ENCODE measurements at places on chromosomes 11 and 22. TPM values are rescaled to one million over a fixed set of nuclear protein-coding genes. Genes with fewer than 3 reads are reported as not detected.

DNA sequence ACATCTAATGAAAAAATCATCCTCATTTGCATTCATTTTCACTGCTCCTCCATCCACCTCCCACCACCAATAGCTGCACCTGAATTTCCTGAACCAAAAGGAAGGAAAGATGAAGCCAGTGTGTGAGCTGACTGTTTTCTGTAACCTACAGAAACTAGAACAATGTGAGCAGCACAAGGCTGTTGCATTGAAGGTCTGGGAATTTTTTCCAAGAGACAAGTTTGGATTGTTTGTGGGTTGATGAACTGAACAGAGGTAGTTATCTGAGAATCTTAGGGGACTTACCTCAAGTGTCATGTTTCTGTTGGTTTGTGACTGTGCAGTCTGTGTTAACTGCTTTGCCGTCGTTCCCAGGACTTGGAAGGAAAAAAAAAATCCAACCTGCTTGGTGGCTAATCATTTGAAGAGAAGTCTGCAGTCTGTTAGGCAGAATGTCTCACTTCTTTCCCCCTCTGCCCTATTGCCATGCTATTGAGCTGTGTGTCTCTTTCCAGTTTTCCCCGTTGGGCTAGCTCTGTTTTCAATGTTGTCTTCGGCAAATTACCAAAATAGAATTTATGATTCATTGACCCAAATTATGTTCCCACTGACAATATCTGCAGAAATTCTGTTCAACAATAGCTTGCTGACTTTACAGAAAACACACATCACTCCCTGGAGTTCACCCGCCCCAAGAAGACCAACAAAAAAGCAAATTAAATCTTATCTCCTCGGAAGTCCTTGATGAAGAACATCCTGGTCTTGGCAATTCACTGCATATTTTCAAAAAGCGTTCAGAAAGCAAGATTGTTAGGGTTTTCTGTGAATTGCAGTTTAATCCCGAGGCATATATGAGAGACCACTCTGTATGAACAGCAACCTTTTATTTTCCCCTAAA, 76.0 kb downstream of the SC5D start:
- peaks cover 3% of the 10 kb centered on the region for H3K27me3 ChIP-seq
- peaks cover 51% of the 10 kb centered on the region for H3K4me1 ChIP-seq
- no peak overlapping the region for H3K4me3 ChIP-seq
- DNase-seq, result no peak
- H3K36me3 ChIP-seq, result no peaks in the 10 kb centered on the region

GRCh38 chr11:6251120-6251733, 8.4 kb upstream of the CCKBR start:
- H3K36me3 ChIP-seq, result no peaks in the 10 kb centered on the region
- peak; percentile 89 for DNase-seq
- peaks cover 8% of the 10 kb centered on the region for H3K4me1 ChIP-seq
- H3K27ac ChIP-seq, result no peak overlapping the region
- H3K27me3 ChIP-seq, result peaks cover 4% of the 10 kb centered on the region

JHY gene
- 1.4 TPM for total RNA-seq

- H3K36me3 ChIP-seq, result no peaks in the 10 kb centered on the region
- DNase-seq, result peak; percentile 89
- H3K27ac ChIP-seq, result no peak overlapping the region
- peaks cover 21% of the 10 kb centered on the region for H3K27me3 ChIP-seq
- H3K4me3 ChIP-seq, result no peak overlapping the region
Observed at GRCh38 chr22:37077802-37078448, 26.4 kb downstream of the KCTD17 start.

DNA sequence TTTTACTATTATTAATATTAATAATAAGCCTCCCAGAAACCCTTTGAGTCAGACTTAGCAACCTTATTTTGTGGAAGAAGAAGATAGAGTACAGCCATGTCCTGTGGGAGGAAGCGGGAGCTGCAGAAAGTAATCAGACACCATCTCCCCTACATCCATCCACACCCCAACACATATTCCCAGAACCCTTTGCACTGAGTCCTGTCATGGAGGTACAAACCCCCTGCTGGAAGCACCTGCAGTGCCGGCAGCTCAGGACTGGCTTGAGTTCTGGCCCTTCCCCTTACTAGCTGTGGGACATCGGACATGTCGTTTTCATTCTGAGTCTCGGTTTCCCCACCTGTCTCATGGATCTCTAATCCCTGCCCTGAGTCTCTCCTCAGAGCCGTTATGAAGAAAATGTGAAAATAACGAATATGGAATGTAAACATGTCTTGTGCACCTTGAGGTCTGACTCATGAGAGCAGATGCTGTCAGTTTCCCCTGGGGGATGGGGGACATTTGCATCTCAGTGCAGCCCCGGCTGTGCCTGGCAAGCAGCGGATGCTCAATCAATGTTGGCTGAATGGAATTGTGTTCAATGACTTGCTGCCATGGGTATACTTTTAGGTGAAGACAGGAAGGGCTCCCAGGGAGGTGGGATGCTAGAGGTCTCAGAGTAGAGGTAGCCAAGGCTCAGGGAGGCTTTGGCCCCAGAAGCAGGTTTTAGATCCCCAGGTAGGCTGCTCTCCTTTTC, 45.4 kb downstream of the TP53I11 start:
- no peak for DNase-seq
- no peak overlapping the region for H3K4me3 ChIP-seq
- H3K4me1 ChIP-seq, result peaks cover 39% of the 10 kb centered on the region
